Activated CD4-positive, alpha-beta T cell treated with anti-CD3 and anti-CD28 coated beads, Interleukin-2, amount 10 ng/mL, durations not matched to agents 7 days and 5 days (primary cell): ENCODE measurements at places on chromosomes 13 and 19.

GRCh38 chr19:13718733-13719132 lies 45.6 kb upstream of the MRI1 start:
- no peak for DNase-seq

DNA sequence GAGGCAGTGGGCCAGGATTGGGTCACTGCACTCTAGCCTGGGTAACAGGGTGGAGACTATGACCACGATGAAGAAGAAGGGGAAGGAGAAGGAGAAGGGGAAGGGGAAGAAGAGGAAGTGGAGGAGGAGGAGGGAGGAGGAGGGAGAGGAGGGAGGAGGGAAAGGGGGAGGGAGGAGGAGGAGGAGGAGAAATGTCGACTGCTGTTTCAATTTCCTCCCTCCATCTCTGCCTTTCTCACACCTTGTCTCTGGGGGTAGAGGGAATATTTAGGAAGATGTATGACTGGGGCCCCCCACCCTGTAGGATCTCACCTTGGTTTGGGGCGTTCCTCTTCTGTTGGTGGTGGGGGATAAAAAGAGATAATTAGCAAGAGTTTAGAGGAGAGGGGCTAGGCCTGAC lies 3.8 kb downstream of the TNNT1 start:
- DNase-seq = no peak

DNA sequence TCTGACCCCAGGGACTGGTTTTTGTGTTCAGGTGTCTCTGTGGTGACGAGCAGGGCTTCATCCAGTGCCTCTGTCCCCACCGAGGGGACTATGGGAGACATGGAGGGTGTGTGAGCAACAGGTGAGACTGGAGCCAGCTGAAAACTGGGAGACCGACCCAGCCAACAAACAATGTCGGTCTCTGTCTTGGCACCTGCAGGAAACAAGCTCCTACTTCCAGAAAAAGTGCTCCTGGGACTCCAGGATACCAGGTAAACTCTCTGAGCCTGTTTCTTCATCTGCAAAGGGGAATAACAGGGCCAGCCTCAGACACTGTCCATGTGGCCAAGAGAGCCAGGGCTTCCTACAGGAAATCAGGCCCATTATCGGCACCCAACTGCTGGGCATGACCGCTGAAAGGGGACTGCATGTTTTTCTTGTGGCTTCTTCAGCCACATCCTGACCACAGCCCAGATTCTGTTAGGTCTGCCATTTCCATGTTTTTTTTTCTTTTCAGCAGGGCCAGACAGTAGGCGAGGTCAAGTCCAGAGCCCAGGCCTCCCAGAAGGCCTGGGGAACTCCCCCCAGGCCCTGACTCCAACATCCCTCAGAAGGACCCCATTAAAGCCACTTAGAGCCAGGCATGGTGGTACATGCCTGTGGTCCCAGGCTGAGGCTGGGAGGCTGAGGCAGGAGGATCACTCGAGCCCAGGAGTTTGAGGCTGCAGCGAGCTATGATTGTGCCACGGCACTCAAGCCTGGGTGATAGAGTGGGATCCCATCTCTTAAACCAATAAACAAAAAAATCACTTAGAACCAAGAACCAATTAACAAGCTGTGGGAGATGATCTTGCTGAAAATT lies 836 bp upstream of the BST2 start:
- peak; percentile 44 for DNase-seq

DNA sequence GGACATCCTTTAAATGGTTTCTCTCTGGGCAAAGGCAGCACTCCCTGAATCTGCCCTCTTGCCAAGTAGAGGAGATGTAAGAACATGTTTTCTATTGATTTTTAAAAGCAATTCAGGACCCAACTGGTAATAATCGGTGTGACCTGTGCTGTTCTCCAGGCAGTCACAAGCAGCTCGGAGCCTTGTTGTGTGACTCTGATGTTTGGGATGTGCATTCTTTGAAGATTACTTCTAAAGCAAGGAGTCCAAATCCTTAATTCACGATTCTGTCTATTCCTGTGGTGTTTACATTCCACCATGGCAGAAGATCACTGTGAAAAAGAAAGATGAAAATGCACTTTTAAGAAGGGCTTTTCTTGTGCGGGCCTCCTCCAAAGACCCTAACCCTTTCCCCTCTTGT lies 122.3 kb upstream of the ZNF536 start:
- no peak for DNase-seq

GRCh38 chr19:24040621-24041020 lies 46.4 kb upstream of the ZNF254 start:
- DNase-seq = no peak

DNA sequence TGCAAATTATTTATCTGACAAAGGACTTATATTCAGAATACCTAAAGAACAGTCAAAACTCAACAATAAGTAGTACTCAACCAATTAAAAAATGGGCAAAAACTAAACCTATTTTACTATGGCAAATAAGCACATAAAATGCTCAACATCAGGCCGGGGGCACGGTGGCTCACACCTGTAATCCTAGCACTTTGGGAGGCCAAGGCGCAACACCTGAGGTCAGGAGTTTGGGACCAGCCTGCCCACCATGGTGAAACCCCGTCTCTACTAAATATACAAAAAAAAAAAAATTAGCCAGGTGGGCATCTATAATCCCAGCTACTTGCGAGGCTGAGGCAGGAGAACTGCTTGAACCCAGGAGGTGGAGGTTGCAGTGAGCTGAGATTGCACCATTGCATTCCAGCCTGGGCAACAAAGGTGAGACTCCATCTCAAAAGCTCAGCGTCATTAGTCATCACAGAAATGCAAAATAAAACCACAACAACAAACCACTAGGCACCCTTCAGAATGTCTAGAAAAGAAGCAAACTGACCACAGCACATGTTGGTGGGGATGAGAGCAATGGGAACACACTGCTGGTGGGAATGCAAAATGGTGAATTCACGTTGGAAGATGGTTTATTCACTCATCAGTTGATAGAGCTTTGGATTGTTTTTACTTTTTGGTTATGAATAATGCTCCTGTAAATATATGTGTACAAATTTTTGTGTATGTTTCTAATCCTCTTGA lies 180.6 kb upstream of the SOX1 start:
- DNase-seq = no peak

GRCh38 chr13:80563439-80563838 lies 222.5 kb upstream of the SPRY2 start:
- DNase-seq = no peak

DNA sequence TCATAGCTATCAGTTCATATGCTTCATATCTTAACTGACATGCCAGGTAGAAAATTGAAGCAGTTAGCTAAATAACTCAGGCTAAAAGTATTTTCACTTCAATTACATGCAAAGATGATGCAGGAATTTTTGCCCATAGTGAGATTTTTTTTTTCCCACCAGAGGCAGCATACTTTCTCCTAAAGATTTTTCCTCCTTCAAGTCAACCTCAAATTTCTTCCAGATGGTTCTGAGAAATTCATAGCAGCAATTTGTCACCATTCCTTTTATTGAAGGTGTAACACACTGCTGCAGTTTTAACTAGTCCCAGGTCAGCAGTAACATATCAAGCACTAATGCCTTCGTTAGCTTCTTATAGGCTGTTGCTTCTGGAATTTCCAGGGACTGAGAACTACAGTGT lies 141.9 kb downstream of the SUCLA2 start:
- DNase-seq = no peak
